ENCODE measurements at places on chromosomes 4 and X.

DNA sequence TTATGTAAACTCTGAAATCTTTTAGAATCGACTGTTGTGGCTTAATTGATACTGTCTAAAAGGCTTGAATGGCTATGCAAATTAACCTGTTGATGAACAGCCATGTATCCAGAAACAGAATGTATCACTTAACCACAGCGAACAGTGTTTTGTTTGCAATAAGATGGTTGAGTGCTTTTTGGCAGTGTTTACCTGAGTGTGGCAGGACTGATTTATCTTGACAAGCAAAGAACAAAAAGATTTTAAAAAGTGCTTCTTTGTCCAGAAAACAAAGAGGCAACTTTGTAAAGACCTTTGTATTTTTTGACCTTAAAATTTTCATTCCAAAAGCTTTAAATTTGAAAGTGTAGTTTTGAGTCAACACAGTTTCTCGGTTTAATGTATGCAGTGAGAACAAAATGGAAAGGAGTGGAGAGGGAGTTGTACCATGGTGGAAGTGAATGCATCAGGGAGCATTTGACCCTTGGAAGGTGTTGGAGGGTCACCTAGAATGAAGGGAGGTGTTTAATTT, 18.0 kb downstream of the ARHGAP10 start:
- DNase-seq, result no peak

DNA sequence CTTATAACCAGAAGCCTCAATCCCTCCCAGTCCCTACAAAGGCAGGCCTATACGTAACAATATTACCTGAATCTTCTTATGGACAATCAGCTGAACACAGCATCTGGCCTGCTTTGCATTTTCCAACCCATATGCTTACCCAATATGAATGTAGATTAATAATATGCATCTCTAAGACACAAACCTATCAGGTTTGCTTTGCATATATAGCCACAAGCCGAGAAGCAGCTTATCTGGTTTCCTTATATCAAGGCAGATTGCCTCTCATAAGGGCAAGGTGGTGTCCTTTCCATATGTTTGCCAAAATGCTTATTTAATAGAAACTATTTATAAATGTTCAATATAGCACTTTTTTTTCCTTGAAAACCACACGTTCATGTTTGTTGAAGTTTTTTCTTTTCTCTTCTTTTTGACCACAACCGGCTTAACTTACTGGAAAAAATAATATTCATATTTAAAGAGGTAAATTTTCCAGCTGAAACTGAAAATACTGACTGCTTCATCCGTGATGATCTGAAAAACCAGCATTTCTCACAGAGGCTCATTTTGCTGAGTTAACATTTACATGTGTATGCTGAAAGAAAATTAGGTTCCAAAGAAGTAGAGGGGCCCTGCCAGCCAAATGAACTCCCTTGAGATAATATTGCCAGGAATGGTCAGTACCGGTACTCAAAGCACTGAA, 3.8 kb downstream of the IL21 start:
- DNase-seq, result no peak

GRCh38 chr4:67871867-67872266, 11.9 kb downstream of the TMPRSS11D start:
- peak; percentile 42 for DNase-seq

DNA sequence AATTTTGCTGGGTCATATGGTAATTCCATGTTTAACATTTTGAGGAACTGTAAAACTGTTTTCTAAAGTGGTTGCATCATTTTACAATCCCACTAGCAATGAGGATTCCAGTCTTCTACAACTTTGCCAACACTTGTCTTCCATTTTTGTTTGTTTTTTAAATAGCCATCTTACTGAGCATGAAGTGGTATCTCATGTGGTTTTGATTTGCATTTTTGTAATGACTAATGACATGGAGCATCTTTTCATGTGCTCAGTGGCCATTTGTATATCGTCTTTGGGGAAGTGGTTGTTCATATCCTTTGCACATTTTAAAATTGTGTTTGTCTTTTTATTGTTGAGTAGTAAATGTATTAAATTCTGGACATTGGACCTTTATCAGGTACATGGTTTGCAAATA, 94.7 kb downstream of the TMEM131L start:
- DNase-seq, result no peak

- DNase-seq, result no peak
Measured at GRCh38 chr4:25078523-25078922, 47.8 kb upstream of the LGI2 start.

All from foreskin melanocyte (primary cell).